ENCODE measurements at places on chromosomes 13 and 19.

- DNase-seq: no peak
Observed at GRCh38 chr19:56310462-56310861, 4.2 kb downstream of the ZSCAN5A start.

DNA sequence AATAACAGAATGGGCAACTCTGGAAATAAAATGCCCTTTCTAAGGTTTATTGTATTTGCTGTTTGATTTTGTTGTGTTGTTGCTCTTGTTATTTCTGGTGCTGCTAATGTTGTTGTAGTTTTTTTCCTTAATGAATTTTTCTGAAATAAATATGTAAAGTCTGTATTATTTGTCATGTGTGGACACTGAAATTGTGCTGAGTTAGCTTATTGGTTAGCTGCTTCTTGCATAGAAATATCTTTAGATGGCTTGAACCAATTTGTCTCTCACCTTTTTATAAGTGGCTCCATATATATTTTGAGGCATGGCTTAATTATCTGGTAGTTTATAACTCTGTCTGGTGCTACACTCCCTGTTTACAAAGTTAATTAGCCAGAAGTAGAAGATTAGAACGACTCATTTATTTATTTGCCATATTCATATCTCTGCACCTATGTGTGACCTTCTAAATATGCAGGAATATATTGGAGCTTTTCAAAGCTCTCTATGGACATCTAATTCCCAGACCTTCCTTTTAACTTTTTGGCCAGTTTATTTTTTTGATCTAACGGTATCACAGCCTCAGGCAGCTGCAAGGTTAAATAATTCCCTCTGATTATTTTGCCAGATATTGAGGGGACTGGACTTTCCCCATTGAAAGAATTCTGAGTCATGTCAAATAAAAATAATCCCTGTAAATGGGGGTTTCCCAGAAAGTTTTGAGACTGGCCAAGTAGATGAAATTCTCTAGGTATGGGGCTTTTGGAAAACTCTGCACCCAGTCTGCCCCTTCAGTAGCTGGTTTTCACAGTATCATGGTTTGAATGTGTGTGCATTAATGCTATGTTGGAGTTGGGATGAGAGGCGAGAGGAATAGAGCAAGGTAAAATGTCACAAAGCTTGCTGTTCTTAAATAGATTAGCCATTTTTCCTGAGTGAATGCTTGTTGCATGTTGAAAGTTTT lies 1331.7 kb upstream of the MIR17HG start:
- no peak for DNase-seq

GRCh38 chr13:110319397-110319773 lies 12.3 kb downstream of the COL4A2 start:
- DNase-seq: no peak

GRCh38 chr13:20428666-20429644 lies 96.7 kb downstream of the CRYL1 start:
- DNase-seq: no peak

GRCh38 chr13:24178847-24179485 lies 18.4 kb downstream of the SPATA13 start:
- DNase-seq: no peak

DNA sequence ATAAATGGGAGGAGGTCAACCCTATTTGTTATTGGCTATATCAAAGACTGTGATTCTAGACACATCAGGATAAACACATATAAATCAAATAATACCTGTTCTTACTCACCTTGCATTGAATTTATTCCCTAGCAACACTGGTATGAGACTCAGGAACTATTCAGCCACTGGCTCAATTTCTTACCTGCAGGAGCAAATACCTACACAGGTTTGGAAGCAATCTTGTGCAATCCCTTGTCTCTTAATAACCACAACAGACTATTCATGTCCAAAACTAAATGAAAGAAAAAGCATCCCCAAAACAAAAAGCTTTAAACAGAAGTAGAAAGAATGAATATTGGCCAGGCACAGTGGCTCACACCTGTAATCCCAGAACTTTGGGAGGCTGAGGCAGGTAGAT lies 55.5 kb downstream of the TBC1D4 start:
- DNase-seq: no peak

DNA sequence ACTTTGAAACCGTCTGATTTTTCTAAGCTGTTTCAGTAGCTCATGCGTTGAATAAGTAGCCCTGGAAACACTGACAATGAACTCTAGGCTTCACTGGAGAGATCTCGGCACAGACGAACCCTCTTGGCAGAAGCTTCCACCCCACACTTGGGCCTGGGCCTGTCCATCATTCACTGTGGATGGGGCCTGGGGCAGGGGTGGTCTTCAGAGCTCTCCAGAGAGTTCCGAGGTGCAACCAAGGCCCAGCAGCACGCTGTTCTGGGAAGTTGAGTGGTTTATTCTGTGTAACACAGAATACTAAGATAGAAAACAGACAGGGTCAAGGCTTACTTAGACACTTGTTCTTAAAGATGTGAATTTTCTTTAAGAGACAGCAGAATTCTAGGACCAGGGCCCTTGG lies 21.9 kb downstream of the NAXD start:
- no peak for DNase-seq

- no peak for DNase-seq
Observed at GRCh38 chr19:58516246-58516836, 3.3 kb downstream of the ZBTB45 start.

- no peak for DNase-seq
Observed at GRCh38 chr13:97880311-97880675, 73.2 kb upstream of the IPO5 start.

DNA sequence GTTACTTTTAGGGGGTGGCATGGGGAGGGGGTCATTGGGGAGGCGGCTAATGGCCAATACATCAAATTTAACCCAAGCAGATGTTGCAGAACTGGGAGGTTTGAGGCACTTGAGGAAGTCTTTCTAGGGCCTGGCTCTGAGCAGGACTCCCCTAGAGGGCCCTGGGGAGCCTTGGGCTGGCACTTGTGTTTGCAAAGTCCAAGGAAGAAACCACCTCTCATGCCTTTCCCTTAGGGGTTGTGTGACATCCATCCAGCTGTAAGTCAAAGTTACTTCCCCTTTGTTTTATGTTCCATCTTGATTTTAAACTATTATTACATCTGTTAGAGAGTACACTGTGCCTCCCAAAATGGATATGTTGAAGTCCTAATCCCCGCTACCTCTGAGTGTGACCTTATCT lies 159.9 kb downstream of the KATNAL1 start:
- DNase-seq: no peak

GRCh38 chr19:55206664-55207500 lies 2.4 kb downstream of the PTPRH start:
- peak; percentile 67 for DNase-seq

- no peak for DNase-seq
Observed at GRCh38 chr19:35085947-35086346, 29.7 kb upstream of the FXYD3 start.

DNA sequence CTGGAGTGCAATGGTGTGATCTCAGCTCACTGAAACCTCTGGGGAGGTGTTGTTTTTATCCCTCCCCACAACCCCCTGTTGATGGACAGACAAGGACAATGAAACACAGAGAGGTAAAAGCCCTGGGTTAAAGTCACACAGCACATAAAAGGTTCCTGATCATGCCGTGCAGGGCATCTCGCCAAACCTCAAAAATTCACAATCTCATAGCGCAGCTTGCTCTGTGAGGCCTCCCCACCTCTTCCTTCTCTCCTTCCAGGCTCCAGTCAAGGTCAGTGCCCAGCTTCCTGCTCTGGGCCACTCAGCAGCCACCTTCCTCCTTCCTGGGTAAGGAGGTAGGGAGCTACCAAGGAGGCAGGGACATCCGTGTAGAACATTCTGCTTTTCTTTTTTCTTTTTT lies 2.3 kb downstream of the FUT2 start:
- DNase-seq: no peak

GRCh38 chr19:14091081-14091812 lies 696 bp upstream of the SAMD1 start:
- peak; percentile 78 for DNase-seq

DNA sequence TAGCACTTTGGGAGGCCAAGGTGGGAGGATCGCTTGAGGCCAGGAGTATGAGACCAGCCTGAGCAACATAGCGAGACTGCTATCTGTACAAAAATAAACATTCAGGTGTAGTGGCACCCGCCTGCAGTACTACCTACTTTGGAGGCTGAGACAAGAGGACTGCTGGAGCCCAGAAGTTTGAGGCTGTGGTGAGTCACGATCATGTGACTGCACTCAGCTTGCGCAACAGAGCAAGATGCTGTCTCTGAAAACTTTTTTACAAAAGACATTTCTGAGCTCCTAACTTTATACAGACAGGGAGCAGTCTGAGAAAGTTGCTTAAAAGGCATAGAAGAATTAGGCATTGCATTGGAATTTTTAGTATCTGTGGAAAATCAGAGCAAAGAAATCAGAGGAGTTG lies 10.4 kb upstream of the TBC1D4 start:
- DNase-seq: no peak

DNA sequence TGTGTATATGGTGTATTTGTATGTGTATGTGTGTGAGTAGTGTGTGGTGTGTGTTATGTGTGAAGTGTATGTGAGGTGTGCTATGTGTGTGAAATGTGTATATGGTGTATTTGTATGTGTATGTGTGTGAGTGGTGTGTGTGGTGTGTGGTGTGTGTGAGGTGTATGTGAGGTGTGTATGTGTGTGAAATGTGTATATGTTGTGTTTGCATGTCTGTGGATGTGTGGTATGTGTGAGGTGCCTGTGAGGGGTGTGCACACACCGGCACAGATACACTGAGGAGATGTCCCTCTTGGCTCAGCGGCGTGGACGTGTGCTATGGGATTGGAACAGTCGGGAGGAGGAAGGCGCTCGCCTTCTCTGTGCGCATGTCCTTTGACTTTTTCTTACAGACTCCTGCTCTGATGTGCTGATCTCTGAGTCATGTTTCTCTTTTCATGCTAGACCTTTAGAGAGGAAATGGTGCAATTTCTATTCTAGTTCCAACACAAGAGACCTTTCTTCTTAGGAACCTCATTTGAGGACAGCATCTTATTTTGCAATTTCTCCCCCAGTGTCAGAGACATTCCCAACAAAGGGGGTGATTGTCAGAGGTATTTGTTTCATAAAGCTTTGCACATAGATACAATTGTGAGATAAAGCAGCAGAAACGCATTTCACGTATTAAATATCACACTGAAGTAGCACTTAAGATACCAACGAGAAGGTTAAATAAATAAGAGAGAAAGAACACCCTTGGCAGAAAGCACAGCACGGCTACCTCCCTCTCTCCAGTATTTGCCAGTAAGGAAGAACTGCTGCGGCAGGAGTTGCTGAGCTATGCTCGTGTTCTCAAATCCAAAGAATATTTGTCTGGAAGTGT lies 11.3 kb upstream of the TNFRSF19 start:
- no peak for DNase-seq

GRCh38 chr19:31583148-31583547 lies 233.9 kb upstream of the TSHZ3 start:
- DNase-seq: no peak

GRCh38 chr13:42215578-42216421 lies 56.2 kb upstream of the AKAP11 start:
- peak; percentile 4 for DNase-seq

DNA sequence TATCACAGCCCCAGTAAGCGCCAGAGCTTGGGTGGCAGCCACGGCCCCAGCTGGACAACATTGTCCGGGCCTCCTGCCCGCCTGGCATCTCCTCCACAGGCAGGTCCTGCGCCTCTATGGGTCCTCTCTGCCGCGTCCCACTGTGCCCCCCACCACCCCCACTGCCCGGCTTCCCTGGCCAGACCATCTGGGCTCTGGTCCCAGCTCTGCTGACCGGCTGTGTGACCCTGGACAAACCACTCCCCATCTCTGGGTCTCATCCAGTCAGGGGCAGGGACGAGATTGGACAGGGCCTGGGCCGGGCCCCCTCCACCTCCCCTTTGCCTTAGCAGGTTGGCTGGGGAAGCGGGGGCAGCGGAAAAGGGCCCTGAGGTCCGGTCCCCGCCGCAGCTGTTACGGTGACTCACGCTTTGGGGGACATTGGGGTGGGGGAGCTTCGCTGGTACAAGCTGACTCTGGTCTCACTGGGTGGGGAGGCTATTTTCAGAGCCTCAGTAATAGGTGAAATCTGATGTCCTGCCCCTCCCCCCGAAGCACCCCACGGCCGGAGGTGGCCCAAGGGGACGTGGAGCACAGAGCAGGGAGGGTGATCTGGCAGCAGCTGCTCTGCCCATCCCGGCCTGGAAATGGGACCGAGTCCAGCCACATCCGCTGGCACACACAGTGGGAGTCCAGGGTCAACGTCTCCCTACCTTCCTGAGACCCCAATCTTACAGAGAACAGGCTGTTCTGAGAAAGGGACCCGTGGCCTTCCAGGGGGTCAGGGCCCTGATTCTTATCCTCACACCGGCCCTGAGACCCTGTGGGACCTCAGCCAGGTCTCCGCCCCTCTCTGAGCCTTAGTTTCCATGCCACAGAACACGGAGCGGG lies 9.1 kb downstream of the NFIC start:
- DNase-seq: no peak

GRCh38 chr13:42867232-42867631 lies 85.8 kb downstream of the FAM216B start:
- no peak for DNase-seq

GRCh38 chr13:76472916-76473315 lies 413.3 kb downstream of the KCTD12 start:
- DNase-seq: no peak

DNA sequence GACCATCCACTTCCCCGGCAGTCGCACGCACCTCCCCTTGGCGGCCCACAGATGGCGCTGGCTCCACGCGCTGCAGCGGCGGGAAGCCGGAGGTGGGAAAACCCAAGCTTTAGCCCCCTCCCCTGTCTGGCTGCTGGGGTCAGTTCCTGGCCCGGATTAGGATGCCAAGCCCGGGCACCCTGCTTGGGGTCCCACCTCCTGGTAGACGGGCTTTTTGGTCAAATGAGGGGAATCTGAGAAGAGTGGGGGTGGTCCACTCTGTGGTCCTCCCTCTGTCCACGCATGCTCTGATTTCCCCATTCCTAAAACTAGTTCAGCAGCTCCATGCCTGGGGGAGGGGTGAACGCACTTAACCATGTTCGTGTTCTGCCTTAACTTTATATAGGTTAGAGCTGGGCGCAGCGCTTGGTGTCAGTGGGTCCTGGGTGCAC lies 8.1 kb upstream of the ADGRE2 start:
- peak; percentile 50 for DNase-seq

GRCh38 chr13:26658448-26659385 lies 101.2 kb downstream of the WASF3 start:
- DNase-seq: peak; percentile 43

- DNase-seq: no peak
Observed at GRCh38 chr19:33947265-33947964, 150.7 kb downstream of the KCTD15 start.

DNA sequence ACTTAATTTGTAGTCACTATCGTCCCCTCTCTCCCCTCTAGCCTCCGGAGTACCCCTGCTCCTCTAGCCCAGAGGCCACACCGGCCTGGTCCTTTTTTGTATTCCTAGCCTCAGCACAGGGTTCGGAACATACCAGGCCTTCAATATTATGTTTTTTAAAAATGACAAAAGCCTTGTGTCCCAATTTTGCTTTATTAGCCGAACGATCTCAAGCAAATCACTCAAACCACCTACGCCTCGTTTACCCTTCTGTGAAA lies 463 bp upstream of the POMP start:
- DNase-seq: no peak

All from neuronal stem cell (in vitro differentiated cells).